ENCODE measurements at places on chromosomes 4 and X.
A peak's percentile ranks its signal among the peaks of the same experiment; 100 is the strongest.

DNA sequence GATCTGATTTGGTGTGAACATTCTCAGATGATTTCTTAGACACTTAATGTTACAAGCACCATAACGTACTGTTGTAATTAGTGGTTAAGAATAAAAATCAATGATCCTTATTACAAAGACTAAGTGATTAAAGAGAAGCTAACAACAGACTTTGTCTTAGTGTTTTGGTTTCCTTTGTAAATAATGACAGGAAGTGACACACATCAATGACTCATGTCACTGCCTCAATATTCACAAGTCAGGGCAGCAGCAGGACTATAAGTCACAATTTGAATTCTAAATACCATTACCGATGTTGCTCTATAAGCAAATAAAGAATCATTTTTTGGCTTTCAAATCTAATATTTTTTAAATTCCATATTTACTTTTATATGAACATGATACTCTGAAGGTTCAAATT, 115.8 kb upstream of the FAT4 start:
- no peak for DNase-seq

DNA sequence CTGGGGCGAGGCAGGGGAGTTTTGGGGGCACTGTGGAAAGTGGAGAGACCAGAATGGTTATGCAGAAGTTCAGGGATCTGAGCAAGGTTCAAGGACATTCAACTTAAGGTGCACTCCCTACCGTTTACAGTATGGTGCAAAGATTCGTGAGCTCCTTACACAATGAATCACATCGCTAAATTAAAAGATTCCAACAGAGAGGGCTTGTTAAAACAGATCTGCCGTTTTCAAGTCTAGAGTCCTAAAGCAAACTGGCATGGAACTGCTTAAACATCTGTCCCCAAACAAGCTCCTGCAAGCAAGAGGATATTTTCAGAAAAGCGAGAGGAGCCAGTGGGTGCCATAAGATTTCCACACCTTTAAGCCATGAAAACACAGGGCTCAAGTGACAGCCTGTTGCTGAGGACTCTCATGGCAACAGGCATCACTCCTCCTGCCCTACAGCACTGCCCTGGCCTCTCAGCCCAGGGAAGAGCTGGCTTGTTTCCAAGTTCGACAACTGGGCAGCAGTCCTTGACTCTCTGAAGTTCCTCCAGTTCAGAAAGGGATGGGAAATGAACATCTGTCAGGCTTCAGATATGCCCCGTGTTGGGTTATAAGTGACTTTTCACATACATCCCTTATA, 10.0 kb downstream of the FAM184B start:
- no peak for DNase-seq

- DNase-seq: no peak
These were observed 40.5 kb downstream of the AGA start for GRCh38 chr4:177401658-177402273.

DNA sequence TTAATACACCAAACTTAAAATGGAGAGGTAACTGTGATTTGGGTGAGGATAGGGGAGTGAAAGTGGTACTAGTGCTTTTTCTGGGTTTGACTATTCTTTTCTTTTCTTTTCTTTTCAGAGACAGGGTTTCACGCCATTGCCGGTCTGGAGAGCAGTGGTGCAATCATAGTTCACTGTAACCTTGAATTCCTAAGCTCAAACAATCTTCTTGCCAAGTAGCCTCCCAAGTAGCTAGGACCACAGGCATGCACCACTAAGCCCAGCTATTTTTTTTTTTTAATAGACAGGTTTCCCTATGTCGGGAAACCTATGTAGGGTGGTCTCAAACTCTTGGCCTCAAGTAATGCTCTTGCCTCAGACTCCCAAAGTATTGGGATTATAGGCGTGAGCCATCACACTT, 3.0 kb upstream of the ARMCX4 start:
- DNase-seq: no peak

DNA sequence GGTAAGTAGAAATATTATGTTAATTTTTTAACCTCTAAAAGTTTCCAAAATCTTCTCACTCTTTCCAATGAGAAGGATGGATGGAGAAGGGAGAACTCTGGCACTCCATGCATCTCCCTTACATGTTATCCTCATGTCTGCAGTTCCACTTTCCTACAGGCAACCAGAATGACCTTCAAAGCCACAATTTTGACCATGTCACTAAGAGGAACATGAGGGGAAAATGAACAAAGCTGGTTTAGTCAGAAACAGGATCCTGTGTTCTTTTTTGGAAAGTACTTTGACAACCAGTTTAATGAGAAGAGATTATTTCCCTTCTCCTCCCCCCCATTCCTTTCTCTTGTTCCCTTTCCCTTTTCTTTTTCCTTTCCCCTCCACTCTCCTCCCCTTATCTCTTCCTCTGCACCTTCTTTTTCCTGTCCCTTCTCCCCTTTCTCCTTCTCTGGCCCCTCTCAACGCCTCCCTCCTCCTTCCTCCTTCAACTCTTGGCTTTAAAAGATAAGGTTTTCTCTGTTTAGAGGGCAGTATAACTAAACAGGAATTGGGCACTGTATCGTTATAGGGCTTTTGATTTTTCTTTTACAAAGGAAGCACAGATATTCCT, 42.5 kb downstream of the DTHD1 start:
- no peak for DNase-seq

- no peak for DNase-seq
These were observed 54.0 kb upstream of the AMELX start for GRCh38 chrX:11239230-11239629.

GRCh38 chr4:8590546-8590880, 2.1 kb upstream of the CPZ start:
- no peak for DNase-seq

GRCh38 chrX:153504445-153505016, 9.8 kb downstream of the BGN start:
- no peak for DNase-seq

- no peak for DNase-seq
These were observed 70.7 kb upstream of the DCLK2 start for GRCh38 chr4:150007512-150007911.

GRCh38 chr4:80219301-80220025, 22.2 kb downstream of the PRDM8 start:
- no peak for DNase-seq

DNA sequence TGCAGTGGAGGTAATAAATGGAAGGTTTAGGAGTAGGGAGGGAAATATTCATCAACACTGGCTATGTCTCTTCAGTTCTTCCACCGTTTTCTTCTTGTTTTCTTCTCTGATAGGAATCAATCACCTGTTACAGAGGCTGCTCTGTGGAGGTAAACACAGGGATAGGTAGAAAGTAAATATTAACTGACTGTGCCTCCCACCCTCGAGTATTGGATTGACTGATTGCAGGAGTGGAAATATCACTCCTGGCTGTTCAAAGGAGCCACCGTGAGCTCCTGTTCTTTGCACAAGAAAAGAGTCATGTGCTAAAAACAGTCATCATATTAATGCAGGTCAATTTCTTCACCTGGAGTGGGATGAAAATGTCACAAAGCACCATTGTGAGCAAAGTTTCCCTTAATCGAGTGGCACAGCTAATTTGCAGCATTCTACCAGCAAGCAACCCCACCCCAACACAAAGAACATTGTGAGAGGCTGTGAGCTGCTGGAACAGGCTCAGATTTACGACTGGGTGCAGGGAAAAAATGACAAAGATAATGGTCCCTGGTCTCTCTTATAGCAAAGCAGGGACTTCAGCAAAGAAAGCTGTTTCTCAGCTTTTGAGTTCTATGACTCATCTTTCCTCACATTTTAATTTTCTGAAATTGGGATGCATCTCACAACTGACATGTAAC, 113.7 kb upstream of the TSPAN5 start:
- DNase-seq: no peak

- DNase-seq: no peak
These were observed 15.8 kb downstream of the CYTL1 start for GRCh38 chr4:5003372-5003857.

DNA sequence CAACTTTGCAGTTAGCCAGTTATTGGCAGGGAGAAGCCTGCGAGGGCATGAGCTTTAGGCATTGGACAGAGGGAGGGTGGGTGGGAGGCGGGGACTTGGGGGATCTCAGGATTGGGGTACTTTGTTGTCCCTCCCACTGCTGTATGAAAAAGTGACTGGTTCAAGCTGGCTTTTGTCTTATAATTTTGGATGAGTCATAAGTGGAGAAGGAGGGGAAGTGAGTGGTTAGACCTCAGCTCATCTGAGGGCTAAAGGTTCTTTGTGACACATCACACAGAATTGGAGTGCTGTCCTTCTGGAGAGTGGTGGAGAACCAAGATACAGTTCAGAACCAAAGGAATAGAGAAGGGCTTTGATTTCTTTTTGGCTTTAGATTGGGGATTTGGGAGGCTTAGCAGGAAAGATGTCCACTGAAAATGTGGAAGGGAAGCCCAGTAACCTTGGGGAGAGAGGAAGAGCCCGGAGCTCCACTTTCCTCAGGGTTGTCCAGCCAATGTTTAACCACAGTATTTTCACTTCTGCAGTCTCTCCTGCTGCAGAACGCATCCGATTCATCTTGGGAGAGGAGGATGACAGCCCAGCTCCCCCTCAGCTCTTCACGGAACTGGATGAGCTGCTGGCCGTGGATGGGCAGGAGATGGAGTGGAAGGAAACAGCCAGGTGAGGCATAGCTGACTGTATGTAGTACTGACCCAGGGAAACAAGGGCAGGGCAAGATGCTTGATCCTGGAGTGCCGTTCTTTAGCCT, at the start of gene SLC4A4:
Gene SLC4A4 (plus strand): TSS at position 175 of the 748 bp plus-strand sequence.
- no peak for DNase-seq

- DNase-seq: no peak
These were observed 27.2 kb upstream of the GRPR start for GRCh38 chrX:16096141-16096540.

- peak; percentile 47 for DNase-seq
These were observed 37.9 kb upstream of the NKAP start for GRCh38 chrX:119981286-119982070.

DNA sequence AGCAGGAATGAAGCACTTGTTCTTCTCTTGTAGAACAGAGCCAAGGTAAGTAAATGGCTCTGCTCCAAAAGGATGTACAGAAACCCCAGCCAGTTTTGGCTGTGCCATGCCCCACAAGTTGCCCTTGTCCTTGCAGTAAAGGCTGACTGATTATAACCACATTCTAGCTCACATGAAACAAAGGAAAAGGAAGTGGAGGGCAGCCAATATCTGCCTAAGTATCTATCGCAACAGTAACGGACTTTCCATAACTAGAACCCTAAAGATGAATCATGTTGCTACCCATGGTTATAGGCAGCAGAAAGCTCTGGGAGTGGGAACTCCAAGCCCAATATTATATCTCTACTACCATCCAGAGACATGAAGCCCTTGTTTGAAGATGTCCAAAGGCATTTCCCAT, 95.7 kb downstream of the COMMD8 start:
- DNase-seq: peak; percentile 82

DNA sequence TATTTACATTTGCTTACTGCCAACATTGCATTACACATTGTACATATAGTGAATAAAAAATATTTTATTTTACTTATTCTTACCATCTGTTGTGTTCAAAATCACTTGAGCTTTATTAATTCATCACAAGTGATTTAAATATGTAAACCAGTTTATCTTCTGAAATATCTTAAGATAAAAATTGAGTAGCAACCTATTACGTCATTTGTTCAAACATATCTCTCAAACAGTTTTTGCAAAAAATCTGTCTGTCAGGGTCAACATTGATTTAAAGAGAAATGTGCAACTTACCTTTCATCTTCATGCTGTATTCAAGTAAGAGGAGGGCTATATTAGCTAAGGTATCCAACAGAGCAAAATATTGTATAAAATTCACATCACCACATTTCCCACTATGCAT, 610.1 kb downstream of the PCDH19 start:
- no peak for DNase-seq

- no peak for DNase-seq
These were observed 860 bp upstream of the RPS6KA3 start for GRCh38 chrX:20267607-20267930.

DNA sequence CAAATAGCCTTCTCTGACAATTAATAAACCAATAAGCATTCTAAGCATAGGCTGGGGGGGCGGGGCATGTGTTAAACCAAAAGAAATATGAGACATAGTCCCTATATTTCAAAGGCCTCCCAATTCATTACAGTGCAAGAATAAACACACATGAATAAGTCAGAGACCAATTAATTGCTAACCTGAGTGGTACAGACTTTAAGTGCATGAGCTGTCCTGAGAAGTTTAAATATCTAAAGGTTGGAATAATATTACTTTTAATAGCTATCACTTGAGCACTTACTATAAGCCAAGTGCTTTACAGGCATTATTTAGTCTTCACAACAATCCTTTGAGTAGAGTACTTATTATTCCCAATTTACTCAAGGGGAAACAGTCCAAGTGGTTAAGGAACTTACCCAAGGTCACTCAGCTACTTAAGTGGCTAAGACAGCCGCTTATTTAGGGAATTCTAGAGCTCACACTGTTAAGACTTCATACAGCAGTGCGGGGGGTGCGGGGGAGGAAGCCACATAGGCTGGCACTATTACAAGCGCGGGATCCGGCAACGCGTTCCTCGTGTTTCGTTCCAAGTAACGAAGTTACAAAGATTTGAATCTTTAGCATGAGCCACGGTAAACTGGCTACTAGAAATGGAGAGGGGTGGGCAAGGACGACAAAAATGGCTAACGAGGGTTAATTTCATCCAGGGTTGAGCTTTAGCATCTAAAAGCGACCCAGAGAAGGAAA, 1.4 kb downstream of the THOC2 start:
- DNase-seq: no peak

DNA sequence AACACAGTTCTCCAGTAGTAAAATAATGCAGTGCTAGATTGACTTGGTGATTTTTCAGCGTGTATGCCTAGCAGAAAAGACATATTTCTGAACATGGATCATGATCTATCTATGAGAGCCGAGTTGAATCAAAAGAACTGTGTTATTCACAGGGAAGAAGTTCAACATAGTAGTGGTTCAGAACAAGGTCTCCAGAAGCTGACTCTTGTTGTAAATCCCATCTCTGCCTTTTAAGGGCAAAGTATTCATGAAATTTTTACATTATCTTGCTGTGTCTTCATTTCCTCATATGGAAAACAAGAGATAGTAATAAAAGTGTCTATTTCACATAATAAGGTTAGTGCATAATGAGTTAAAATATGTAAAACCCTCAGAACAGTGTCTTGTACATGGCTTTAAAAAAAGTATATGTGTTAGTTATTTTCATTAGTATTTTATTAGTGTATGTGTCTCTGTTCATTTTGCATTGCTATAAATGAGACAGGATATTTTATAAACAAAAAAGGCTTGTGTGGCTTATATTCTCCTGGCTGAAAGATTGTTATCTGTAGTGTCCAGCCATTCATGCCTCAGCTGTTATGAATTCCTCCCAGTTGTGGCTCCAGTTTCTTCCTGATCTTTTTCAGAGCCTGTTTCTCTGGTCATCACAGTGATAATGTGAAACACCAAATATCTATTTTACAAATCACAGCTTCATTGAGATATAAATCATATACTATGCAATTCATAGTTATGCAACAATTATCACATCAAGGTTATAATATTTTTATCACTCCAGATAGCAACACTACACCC, 1351.2 kb downstream of the STIM2 start:
- no peak for DNase-seq

DNA sequence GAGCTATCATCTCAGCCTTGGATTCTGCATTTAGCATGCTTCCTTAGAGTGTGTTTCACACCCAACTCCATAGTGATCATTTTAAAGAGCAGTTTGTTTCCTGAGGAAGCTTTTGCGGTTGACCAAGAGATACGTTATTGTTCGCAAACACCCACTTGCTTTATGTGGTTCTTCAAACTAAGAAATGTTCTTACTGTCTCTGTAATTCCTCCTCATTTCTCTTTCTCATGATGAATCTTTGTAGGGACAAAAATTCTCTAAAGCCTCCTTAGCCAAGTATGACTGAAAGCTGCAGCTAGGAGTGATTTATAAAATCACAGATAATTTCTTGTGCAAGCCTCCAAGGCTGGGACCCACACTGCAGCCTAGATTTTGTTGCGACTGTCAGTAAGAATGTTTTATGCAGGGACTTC, 10.0 kb downstream of the TNIP3 start:
- DNase-seq: no peak

All from HL-60 (cell line).